Caudate nucleus (tissue), 63 donors: ENCODE measurements at places on chromosomes 13 and 19.

- DNase-seq, result no peak
Observed at GRCh38 chr13:36840718-36841250, 21.8 kb downstream of the RFXAP start.

GRCh38 chr19:3276341-3276799 lies 51.9 kb downstream of the CELF5 start:
- DNase-seq, result no peak

DNA sequence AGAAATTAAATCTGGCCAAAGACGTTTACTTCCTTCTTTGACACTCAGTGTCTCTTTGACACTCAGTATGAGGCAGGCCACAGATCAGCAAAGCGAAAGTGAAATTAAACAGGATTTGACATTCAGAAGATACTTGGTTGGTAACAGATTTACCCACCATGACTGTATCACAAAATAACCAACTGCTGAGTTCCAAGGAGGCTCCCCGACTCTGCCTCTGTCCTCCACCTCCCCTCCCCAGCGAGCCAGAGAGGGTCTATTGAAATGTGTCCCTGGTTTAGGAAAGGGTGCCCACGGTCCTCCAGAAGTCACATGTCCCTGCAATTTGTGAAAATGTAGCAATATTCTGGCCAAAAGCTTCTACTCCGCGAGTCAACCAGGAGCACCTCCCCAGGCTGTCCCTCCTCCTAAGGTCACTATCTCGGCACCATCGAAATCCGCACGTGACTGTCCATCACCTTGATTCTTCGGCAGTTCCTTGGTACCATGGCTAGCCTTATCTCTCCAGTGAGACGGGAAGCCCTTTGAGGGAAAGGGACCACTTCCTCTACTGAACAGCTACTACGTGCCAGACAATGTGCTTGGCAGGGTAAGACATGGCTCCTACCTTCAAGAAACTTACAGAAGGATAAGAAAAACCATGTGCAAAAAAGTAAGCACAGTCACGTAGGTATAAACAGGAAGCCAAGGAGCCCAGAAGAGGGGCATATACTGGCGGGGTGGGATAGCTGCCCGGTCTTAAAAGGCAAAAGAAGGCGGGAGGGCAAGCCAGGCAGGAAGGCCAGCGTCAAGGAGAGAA lies 1.5 kb downstream of the N4BP2L1 start:
- no peak for DNase-seq

DNA sequence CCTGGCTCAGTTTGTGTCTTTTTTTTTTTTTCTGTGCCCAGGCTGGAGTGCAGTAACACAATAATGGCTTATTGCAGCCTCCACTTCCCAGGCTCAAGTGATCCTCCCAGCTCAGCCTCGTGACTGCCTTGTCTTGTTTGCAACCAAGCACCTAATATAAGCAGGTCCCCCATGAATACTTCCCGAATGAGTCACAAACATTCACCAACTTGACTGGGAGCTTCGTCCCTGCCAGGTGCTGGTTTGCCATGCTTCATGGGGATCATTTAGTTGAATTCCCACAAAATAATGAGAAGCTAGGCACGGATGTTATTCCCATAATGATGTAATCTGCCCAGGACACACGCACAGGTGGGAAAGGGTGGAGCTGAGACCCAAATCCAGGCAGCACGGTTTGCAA lies 176.5 kb downstream of the CACNA1A start:
- DNase-seq, result no peak

DNA sequence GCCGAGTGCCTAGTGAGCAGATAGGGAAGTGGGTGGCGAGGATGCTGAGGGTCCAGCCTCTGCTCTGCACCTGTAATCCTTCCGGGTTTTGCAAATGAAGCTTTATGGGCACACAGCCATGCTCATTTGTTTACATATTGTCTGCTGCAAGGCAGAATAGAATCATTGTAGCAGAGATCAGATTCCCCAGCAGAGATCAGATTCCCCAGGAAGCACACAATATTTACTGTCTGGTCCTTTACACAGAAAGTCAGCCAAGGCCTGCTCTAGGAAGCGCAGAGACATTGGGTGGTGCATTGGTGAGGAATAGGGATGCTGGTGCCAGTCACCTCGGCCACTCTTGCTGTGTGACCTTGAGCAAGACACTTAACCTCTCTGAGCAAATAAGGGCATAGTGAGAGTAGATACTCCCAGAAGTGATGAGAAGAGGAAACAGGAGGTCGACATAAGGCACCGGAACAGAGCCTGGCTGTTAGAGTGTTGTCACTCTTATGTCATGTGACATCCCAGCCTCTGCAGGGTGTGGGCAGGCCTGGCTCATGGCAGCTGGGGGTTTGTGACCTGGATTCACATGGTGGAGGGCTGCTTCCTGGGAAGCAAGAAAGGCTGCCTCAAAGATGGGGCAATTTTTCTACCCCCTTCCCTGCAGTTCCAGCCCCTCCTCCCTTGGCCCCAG lies 25.6 kb downstream of the CARM1 start:
- no peak for DNase-seq

DNA sequence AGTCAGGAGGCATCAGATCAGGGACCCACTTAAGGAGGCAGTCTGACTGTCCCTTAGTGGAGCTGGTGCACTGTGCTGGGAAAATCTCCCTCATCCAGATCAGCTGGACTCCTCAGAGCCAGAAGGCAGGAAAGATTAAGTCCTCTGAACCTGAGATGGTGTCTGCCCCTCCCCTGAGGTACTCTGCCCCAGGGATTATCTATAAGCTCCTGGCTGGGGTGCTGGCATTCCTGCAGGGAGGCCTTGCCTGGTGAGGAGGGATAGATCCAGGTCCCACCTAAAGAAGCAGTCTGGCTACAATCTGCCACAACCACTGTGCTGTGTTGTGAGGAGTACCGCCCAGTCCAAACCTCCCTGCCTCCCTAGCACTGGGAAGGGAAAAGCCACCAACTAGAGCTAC lies 81.2 kb downstream of the NHLRC3 start:
- no peak for DNase-seq

GRCh38 chr13:28049880-28050875 lies 50.2 kb downstream of the FLT3 start:
- no peak for DNase-seq

DNA sequence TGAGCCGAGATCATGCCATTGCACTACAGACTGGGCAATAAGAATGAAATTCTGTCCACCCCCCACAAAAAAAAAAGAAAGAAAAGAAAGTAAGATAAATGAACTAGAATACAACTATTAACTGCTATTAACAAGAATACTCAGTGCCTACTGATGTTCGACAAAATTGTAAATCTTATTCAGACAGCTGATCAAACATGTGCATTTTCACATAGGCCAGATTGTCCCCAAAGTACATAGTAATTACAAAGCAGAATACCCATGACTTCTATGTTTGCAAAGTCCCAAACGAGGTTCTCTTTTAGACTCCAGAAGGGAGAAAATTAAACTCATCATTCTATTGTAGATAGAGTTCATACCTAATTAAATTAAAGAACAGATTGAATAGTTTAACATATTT lies 113.4 kb downstream of the UFM1 start:
- DNase-seq, result no peak

DNA sequence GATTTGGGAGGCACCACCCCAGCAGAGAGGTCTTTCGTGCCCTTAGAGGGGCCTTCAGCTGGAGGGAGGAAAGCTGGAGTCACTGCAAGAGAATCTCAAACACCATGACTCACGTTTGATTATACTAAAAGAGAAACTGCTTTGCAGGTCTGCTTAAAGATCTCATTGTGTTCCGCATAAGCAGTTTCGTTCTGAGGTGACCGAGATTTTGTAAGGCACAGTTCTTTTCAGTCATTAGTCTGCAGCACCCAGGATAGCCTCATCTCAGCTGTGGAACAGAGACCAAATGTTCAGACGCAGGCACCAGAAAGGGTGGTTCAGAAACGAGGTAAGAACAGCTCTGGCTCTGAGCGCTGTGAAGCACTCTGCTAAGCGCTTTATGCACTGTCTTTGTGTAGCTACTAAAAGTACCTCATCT lies 71.2 kb upstream of the GTF3A start:
- DNase-seq, result no peak

- DNase-seq, result no peak
Observed at GRCh38 chr13:107117327-107118012, 549.5 kb upstream of the ARGLU1 start.

DNA sequence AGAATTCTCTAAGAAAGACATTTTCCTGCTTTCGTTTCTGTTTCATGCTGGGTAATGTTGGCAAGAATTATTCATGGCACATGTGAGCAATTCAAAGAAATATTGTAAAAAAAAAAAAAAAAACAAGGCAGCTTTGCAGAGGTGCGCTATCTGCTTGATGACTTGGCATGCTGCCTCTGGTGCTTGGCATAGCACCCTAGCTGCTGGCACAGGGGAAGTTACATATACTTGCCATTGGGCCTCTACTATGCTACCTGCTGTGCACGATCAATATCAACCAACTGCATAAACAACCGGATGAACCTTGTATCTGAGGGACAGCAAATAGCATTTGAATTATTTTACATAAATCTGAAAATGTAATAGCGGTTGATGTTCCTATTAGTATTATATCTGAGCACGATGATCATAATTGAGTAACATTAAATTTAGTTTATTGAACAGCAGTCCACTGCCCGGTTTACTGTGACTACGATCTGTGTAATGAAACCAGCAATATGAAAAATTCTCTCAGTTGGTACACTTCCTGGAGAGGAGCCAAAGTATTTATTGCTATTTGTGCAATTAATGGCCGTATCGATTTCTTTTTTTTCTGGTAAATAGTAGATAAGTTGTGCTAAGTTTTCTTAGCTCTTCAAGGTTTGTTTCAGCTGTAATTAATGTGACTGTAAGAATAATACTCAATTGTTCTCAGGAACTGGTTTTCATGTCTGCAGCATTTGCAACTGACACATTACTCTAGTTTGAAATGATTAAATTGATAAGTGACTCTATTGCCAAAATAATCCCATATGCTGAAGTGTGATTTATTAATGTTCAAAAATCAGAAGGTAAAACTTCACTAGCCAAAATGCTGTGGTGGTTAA lies 717.3 kb downstream of the DACH1 start:
- DNase-seq, result no peak

DNA sequence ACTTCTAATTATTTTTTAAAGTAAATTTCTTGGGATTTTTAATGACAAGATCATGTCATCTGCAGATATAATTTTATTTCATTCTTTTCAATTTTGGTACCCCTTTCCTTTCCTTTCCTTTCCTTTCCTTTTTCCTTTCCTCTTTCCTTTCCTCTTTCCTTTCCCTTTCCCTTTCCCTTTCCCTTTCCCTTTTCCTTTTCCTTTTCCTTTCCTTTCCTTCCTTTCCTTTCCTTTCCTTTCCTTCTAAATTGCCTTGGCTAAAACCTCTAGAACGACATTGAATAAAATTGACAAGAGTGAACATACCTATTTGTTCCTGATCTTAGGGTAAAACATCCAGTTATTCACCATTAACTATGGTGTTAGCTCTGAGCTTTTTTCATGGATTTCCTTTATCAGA lies 334.1 kb downstream of the NDFIP2 start:
- no peak for DNase-seq

DNA sequence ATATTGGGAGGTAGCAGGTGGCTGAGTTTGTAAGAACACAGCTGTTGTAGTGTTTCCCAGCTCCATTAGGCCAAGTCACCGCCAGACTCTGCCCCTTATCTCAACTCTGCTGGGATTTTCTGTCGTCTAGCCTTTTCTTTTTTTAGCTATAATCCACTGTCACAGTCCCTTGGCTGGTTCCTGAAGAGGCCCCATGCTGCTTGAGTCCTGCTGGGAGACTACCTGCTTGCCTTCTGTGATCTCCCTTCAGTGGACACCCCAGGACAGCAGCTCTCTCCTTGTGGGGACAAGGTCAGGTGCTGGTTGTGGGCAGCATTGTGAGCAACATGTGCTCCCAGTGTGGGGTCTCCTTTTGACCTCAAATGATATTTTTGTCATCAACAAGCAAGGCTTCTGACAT lies 195.0 kb upstream of the ATXN8OS start:
- no peak for DNase-seq

- DNase-seq, result no peak
Observed at GRCh38 chr19:9793071-9793591, 24.6 kb upstream of the ZNF846 start.

- DNase-seq, result no peak
Observed at GRCh38 chr19:30651066-30651465, 278.9 kb downstream of the ZNF536 start.

GRCh38 chr13:21970172-21970571 lies 299.3 kb downstream of the FGF9 start:
- no peak for DNase-seq

GRCh38 chr13:39618561-39618960 lies 15.6 kb upstream of the LHFPL6 start:
- no peak for DNase-seq

GRCh38 chr13:98959786-98960605 lies 17.9 kb downstream of the DOCK9 start:
- DNase-seq, result no peak

DNA sequence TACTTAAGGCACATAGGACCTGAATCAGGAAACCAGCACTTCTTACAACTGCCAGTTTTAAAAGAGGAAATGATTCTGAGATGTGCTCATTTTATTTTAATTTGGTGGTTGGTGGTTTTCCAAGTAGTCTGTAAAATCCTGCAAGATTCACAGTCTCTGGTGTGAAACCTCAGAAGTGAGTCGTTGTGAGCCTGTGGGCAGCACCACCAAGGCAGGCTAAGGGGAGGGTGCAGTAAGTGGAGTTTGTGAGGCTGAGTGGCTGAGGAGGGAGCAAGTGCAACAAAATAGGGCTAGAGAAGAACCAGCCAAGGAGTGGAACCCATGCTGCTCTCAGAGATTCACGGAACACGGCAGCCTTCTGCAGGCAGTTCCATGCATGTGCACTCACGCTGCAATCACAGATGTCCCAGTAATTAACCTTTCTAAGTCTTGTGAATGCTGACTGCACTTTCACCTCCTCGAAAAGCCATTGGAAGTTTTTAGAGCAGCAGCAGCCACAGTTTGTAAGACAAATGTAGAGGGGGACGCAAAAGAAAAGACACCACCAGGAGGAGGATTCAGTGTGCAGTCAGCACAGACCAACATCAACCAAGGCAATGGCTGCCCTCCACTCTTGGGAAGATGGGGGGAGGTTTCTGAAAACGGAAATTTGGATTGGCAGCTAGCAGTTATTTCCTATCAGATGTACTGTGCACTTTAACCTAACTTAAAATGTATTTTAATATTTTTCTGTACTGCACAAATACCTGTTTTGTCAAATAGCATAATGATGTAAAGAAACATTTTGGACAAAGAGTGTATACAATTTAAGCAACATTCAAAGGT lies 44.9 kb downstream of the ESD start:
- DNase-seq, result no peak

DNA sequence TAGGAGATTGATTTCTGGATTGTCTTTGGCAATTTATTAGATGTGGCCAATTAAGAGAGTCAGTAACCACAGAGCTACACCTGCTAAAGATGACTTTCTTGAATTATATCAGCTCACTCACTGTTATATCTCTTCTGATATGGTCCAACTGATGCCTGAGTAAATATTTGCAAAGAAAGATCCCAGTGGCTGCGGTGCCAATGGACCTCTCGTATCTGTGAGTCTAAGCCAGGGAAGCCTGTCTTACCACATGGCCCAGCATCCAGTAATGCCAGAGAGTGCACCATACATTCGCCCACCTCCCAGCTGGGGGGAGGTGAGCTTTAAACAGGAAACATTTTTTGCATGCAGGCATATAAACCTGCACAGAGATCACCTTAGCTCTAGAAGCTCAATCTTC lies 82.7 kb upstream of the SLC15A1 start:
- DNase-seq, result no peak
